ENCODE measurements at places on chromosomes 1 and 21.

DNA sequence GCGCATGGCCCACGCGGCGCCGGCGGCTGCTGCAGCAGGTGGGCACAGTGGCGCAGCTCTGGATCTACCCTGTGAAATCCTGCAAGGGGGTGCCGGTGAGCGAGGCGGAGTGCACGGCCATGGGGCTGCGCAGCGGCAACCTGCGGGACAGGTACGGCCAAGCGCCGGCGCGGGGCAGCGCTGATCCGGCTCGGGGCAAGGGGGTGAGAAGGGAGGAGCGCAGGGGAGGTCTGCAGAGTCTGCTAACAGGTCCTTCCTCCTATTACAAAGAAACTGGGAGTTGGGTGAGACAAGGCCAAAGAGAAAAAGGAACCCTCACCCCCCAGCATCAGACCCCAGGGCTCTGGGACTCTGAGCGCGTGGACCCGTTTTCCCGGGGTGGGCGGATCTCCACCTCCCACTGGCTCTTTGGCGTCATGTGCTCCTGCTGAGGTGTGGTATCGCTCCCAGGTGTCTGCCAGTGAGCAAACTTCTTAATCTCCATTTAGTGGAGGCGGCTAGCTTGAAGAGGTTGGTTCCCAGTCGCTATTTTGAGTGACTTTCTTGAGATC is 431 bp downstream of the MTARC1 start:
- DNase-seq: no peak

DNA sequence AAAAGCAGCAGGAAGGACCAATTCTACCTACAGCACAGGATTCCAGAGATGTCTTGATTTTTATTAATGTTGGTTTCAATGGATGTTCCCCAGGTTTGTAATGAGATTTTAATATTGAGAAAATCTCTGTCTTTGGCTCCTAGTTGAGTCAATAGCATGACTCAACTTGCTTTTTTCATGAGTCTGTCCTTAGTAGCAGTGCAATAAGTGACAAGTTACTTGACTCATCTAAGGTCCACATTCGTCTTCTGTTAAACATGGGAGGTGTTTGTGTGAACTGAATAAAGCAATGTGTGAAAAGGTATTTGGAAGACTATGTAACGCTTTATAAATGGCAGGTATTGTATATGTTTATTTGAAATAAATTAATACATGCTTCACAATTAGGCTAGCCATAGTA is 645.0 kb upstream of the PTBP2 start:
- no peak for DNase-seq

GRCh38 chr1:10950316-10951172 is 61.9 kb upstream of the TARDBP start:
- DNase-seq: no peak

DNA sequence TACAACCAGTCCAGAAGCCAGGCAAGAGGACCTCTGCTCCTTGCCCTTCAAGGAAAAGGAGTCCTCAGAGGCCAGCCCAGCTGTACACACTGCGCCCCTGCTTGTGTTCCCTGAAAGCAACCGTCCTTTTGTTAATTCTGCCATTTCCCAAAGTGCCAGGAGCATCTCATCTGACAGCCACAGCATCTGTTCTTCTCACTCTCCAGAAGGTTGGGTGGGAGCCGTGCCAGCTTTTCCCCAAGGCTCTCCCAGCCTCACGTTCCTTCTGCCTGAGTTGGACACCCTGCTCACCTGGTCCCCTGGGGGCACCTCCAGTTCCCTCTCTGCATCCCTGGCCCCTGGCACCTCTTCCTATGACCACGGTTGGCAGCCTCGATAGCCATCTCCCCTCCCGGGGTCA is 10.5 kb upstream of the CNTN2 start:
- DNase-seq: no peak

DNA sequence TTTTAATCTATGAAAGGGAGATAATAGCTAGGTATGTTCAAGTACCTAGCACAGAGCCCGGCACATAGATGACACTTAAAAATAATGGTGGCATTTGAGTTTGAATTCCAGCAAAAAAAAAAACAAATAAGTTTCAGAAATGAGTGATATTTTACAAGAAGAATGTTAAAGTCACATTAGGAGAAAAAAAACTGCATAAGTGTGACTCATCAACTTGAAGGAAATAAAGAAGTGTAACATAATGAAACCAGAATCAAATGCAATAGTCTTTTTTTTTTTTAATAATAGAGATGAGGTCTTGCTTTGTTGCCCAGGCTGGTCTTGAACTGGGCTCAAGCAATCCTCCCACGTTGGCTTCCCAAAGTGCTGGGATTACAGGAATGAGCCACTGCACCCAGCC is 17.1 kb downstream of the DNASE2B start:
- DNase-seq: no peak

DNA sequence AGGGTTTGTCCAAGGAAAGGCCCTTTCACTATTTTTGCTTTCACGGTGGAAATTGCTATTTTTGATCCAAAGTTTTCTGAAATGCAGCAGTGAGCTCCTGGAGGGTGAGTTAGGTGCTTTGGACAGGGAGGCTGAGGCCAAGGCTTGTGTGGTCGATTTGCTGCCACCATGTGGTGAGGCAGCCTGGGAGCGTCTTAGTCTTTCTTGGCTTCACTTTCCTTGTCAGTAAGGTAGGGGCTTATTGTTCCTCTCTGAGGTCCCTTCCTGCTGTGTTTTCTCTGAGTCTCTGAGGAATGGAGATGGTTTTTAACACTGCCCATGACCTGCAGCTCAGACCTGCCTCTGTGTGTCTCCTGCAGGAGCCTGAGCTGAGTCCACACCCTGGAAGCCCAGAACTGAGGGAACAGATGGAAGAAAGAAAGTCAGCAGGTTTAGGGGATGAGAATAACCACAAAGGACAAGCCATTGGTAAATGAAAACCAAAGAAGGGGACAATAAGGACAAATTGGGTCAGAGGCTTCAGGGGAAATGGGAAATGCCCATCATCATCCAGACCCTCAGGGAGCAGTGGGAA is 20.1 kb upstream of the S100A10 start:
- no peak for DNase-seq

Measured in femur (tissue), 1 donor.